ENCODE measurements at places on chromosomes 1 and 21. TPM values are rescaled to one million over a fixed set of nuclear protein-coding genes. Genes with fewer than 3 reads are reported as not detected.

The RHD gene
- 0.33 TPM for polyA plus RNA-seq

DNA sequence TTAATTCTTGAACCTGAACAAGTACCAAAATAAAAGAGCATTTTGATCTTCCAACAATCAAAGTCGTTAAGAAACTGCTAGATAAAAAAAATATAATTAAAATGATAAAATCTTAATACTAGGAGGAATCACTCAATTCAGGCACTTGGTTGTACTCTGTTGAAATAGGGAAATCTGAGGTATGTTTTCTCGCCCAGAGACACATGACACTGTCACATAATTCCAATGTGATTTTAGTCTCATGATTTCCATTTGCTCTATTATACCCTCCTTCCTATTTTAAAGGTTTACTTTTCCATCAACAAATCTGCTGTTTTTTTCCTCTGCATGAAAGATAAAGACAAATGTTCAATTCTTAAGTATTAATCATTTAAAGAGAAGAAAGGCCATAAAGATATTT is 97.6 kb downstream of the ZZZ3 start:
- DNase-seq, result no peak

GRCh38 chr21:38805328-38806152 is at the start of gene ETS2:
TSS of gene ETS2 (plus strand) at chr21:38805929. CDS start at chr21:38810035, 4,106 bp downstream.
- peak; percentile 83 for DNase-seq

GRCh38 chr21:44730951-44731579 is 19.7 kb upstream of the TSPEAR start:
- DNase-seq, result peak; percentile 24

- DNase-seq, result no peak
Measured at GRCh38 chr21:43879348-43880110, 14.5 kb downstream of the AGPAT3 start.

The CRYAA gene
- polyA plus RNA-seq, result not detected

GRCh38 chr1:33195556-33195955 is 13.7 kb upstream of the TRIM62 start:
- DNase-seq, result no peak

The CYP4Z1 gene
- polyA plus RNA-seq, result not detected

DNA sequence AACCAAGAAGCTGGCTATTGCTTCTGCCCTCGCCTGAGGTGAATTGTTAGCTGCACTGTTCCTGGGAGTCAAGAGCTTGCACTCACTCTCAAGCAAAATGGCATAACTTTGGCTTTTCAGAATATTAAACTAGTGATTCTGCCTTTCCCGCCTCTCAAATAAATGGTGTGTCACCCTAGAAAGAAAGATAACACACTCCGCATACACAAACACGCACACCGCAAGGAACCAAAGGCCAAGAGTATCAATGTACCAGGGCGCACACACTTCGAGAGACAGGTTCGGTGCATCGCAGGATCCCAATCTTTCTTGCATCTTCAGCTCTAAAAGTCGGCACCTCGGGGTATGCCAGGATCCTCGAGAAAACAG is 470 bp upstream of the RTCA start:
- no peak for DNase-seq

DNA sequence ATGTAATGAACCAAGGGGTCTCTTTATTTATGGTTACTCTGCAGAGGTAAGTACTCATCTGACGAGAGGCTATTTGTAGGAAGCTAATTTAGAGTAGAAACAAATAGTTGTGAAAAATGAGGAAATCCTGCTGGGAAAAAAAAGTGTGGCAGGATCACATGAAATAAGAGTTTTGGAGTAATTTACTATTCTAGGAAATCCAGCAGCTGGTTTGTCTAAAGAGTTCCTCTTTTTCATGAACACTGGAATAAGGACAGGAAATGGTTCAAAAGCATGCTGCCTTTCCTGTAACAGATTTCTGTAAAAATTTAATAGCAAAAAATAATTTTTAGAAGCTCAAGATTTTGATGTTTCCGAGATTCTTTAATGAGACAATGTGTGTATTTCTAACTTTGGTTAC is 177.3 kb downstream of the CHRM3 start:
- no peak for DNase-seq

- DNase-seq, result no peak
Measured at GRCh38 chr21:39851002-39851618, 16.1 kb upstream of the PCP4 start.

- DNase-seq, result no peak
Measured at GRCh38 chr1:196638466-196638865, 13.4 kb upstream of the CFH start.

The FGR gene
- 0.95 TPM for polyA plus RNA-seq

DNA sequence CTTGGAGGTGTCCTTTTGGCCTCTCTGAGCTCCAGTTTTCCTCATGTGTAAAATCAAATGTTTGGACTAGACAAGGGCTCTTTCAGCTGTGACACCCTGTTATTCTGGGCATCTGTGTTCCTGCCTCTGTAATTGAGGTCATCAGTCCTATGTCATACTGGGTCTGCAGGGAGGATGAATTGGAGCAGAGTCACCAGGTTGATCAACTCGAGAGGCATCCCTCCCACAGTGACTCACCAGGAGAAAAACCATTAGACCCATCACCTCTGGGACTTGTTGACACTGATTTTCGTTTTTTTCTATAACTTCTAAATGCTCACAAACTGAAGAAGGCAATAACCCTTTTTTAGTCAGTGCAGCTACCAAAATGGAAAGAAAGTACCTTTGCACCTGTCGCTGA is 82.2 kb downstream of the ST6GALNAC5 start:
- DNase-seq, result no peak

DNA sequence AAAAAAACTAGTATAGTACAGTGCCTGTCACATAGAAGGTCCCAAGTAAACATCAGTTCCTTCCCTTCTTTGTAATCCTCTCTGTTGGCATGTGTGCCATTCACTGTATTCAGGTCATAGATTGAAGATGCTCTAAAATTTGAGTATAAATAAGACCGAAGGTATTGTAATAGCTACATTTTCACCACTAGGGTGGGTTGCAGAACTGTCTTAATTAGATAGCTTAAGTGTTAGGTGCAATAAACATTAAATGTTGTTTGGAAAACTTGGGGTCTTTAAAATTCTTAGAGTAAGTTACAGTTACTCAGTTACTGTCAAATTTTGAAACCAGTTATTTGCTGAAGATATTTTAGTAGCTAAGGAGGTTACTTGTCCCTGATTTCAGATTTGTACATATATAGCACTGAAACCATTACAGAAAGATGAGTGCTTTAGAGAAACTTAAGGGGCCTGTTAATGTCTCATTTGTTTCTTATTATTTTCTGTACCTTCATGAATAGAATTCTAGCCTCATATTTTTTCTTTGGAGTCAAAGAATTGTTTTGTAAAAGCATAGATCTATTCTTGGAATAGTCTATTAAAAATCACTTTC is 24.3 kb downstream of the PER3 start:
- DNase-seq, result no peak

The S100A9 gene
- not detected for polyA plus RNA-seq

DNA sequence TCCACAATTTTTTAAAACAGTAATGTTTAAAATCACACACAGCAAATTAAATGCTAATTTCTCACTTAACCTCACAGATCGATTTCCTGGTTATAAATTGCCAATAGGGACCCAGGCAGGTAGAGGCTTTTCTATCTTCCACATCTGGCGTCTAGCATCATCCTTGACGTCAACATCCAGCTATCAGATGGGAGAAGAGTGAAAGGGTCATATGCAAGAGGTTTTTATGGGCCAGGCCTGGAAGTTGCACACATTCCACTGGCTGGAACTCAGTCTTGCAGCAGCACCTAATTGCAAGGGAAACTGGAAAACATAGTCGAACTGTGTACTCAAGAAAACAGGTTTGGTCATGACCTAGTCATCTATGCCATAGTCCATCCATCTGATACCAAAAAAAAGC is 6.0 kb upstream of the EEIG2 start:
- no peak for DNase-seq

- DNase-seq, result peak; percentile 63
Measured at GRCh38 chr1:203629016-203629506, 2.4 kb downstream of the ATP2B4 start.

DNA sequence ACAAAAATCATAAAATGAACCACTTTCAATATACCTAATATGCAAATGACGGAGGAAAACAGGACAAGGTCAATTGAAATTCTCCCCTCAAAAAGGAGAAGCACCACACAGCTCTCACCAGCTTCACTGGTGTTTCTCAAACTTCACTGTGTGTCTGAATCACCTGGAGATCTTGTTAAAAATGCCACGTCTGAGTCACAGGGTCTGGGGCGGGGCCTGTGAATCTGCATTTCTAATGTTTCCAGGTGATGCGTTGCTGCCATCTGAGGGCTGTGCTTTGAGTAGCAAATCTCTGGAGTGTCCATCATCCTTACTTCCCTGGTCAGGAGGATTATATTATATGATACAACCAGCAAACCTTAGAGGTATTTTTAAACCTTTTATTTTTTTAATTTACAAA is 9.0 kb downstream of the CLDN19 start:
- DNase-seq, result no peak

DNA sequence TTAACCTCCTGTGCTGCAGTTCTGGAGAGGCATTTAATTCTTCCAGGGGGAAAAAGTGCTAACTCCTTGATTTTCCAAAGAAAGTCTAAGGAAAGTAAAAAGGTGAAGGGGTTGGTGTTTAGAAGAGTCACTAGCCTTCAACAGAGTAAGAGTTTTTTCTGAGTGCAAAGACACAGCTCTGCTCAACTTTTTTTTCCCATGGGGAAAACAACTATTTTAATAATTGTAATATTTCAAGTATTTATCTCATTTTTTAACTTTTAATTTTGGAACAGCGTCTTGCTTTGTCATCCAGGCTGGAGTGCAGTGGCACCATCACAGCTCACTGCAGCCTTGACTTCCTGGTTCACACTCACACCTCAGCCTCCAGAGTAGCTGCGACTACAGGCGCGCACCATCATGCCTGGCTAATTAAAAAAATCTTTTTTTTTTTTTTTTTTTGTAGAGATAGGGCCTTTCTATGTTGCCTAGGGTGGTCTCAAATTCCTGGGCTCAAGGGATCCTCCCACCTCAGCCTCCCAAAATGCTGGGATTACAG is 202.6 kb downstream of the APP start:
- DNase-seq, result no peak

- no peak for DNase-seq
Measured at GRCh38 chr1:204920511-204920910, 49.8 kb downstream of the NFASC start.

The CACNA1S gene
- 0.06 TPM for polyA plus RNA-seq
